ENCODE measurements at places on chromosomes 11 and 22.

DNA sequence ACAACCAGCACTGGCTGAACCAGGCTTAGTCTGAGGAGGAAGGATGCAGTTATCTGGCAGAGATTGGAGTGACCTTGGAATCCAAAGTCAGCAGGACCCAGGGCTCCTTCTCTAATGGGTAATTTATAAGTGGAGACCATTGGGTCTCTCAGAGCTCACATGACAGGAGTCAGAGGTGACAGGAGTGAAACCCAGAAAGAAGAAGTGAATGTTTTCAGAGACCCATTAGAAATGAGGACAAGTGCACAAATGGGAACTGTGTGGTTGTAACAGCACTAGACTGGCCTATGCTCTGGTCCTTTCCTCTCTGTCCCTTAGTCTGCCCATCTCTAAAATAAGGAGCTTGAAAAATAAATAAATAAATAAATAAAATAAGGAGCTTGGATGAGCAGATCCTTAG is 107.4 kb downstream of the SERGEF start:
- DNase-seq = no peak

- no peak for DNase-seq
These were observed 461.7 kb upstream of the TENM4 start for GRCh38 chr11:79902493-79902892.

DNA sequence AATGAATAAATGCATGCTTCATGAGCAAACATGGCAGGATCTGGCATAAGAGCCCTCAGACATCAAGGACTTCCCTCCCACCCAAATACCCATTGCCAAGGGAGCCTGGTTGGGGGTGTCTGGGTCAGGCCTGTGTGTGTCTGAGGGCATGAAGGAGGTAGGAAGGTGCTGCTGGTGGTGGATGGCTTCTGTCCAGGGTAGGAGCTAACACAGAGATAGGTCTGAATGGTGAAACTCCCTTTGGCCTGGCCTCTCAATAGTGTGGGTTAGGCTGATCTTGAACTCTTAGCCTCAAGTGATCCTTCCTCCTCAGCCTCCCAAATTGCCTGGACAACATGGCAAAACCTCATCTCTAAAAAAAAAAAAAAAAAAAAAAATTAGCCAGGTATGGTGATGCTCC is 2.8 kb downstream of the AMPD3 start:
- DNase-seq = no peak

DNA sequence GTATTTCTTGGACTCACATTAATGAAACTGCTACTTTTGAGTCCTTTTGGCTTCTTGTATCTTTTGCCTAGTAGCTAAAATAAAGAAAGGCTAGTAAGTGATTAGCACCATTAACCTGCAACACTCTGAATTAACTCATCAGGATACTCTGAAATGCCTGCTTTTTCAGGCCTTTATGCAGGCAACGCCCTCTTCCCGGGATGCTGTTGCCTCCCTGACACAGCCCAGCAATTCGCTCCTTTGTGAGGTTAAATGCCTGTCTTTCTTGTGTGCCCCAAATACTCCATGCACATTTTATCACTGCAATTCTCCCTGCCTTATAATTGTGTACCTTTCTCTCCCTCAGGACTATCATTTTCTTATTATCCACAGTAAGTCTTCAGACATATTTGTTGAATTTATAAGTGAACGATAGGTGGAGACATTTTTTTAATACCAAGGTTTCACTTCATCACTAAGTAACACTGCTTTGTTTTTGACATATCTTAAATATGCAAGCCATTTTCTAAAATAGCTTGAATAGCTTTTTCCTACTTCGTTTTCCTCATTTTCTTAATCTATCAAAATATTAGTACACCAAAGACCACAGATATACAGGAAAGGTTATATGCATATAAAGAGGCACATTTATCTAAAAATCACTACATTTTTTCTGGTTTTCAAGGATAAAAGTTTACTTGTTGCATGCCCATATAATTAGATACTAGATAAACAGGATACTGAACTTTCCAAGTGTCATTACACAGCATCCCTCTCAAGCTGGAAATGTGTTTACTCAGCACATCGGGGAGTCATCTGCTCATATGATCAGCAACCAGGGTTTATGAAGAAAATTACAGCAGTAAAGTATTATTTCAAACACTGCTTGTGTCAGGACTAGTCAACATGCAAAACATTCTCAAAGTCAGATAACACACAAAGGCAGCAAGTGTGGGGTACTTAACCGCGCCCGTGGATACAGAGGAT is 48.5 kb upstream of the DDI1 start:
- DNase-seq = no peak

- DNase-seq = no peak
These were observed 5.8 kb upstream of the RCOR2 start for GRCh38 chr11:63922673-63923192.

GRCh38 chr11:10793470-10794255 is 15.1 kb downstream of the EIF4G2 start:
- DNase-seq = no peak

DNA sequence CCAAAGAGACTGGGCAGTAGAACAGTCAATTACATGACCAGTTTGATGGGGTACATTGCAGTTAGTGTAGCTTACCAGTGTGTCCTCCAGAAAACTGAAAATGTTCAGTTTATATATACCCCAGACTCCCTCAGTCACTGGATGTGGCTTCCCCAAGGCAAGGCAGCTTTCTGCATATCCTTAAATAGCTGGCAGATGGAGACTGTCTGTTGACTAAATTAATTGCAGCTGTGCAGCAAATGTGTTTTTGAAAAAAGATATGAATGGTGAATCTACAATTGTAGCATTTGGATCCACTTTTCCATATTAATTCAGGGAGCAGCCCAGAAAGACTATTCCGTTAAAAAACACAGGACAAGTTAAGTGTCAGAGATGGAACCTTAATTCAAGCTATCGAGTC is 565.1 kb upstream of the CCDC179 start:
- no peak for DNase-seq

DNA sequence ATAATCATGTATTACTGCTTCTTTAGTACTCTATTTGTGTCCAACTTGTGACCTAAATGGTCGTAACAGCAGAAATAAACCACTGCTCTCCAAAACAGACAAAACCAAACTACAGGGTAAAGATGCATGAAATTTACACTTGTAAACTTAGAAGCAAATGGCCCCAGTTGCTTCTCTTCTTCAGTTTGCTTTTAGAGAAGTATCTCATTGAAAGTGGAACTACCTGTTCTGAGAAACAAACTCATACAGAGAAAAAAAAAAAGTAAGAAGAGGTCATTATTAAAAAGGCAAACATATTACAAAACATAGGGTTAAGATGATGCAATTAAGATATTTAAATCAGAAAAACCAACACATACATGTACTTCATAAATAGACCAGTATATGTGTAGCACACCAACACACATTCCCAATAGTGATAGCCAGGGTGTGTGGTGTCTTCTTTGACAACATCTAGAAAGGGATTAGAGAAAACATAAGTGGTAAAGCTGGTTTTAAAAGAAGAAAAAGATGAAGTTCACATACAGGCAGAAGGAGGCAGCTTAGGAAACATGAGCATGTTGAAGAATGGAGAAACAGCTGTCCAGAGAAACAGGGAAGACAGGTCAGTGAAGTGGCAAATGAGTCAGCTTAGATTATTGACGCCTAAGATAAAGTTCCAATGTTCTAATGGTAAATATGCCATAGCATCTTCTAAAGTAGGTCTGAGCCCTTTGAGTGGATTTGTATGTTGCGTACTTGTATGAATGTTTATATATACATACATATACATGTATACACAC is 844.7 kb upstream of the CCDC90B start:
- no peak for DNase-seq

- no peak for DNase-seq
These were observed 15.8 kb upstream of the SYT12 start for GRCh38 chr11:67007126-67007525.

- no peak for DNase-seq
These were observed 50.2 kb downstream of the PC start for GRCh38 chr11:66907751-66908630.

DNA sequence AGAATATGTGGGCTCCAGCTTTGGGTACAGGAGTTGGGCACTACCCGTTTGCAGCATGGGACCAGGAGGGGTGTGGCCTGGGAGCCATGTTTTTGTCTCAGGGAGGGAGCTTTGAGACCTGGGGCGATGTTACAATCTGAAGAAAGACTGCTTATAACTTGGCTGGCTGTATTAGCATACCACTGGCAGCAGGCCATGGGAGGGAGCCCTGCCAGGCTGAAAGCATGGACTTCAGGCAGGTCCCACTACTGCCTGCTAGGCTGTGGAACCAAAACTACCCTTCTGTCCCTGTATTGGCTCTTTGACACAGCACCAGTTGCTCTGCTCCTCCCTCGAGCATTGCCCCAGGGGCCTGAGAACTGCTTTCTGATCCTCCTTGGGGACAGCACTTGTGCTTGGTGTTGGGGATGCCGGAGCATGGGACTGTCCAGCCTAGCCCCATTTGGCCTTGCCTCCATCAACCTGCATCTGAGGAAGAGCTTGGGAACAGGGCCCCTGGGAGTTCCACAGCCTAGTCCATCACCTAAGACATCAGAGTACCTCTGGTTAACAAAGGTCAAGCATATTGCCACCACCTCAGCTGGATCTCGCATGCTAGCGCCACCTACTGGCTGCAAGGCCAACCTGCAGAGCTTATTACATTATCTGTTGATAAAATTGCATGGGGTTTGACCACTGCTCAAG is 217.4 kb downstream of the SBF2 start:
- DNase-seq = no peak

GRCh38 chr11:10856689-10857458 is 979 bp downstream of the ZBED5 start:
- no peak for DNase-seq

GRCh38 chr11:1297576-1298473 is 11.6 kb downstream of the TOLLIP start:
- no peak for DNase-seq

DNA sequence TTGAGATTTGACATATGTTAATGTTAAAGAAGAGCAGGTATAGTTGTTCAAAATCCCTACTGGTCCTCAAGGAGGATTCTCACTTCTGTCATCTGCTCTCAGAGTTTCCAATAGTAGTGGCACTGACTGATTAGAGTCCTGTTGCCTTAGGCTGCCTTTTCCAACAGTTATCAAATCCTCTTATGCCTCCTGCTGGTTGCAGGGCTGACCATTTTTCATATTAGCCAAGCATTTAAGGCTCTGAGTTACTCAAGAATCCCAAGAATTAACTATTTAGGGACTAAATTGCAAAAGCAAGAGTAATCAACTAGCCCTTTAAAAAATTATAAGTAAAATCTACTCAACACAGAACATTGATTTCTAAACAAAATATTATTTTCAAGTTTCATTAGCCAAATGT is 212.0 kb upstream of the CHORDC1 start:
- no peak for DNase-seq

DNA sequence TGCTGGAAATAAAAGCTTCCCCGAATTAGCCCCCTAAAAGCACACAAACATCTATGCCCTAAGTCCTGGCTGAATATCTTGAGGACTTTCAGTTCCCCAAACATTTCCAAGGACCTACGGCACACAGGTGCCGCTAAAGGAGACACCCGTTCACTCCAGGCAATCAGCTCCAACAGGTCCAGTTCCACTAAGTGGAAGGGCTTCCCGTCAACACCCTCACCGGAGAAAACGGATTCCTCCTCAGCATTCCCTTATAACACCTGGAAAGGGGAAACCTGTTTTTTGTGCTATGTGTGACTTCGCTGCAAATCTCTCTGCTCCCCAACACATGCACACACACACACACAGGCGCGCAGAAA is 3.9 kb downstream of the TENM4 start:
- DNase-seq = no peak
